ENCODE measurements at places on chromosomes 3 and 15.
A peak's percentile ranks its signal among the peaks of the same experiment; 100 is the strongest.

- no peak for DNase-seq
These were observed 158.8 kb downstream of the SLCO3A1 start for GRCh38 chr15:92012368-92012629.

DNA sequence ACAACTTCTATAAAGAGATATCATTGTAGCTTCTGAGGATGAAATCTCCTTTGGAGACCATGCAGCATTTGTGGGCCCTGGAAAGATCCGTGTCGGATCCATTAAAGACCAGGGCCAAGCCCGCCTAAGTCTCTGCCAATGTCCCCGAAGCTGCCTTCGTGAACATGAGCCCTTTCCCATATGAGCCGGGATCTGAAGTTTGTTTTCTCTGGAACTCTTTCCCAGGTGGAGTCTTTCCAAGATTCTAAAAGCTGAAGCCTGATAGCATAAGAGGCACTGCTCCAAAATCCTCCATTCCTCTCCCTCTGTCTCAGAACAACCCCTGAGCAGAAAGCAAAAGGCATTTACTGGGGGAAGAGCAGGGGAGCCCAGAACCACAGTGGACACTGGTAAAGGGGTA, 274.6 kb downstream of the NTRK3 start:
- DNase-seq: no peak

DNA sequence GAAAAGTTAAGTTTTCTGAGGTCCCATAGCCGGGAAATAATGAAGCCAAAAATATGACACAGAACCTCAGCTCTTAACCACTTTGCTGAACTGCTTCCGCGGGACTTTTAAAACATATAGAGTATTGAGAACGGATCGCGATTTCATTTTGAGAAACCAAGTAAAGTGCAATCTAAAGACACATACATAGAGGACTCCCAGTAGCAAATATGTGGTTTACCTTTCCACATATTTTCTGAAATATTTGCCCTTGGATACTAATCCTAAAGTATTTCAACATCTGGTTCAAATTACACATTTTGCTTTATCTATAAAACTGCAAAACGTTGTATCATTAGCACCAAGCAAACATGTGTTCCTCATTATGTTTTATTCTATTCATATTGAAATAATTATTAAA, 776.5 kb downstream of the ROBO2 start:
- no peak for DNase-seq

GRCh38 chr15:42544853-42545629, 3.6 kb downstream of the LRRC57 start:
- peak; percentile 84 for DNase-seq

GRCh38 chr15:74127255-74127953, 3.0 kb upstream of the ISLR2 start:
- peak; percentile 63 for DNase-seq
